ENCODE measurements at places on chromosomes 12 and 14.

GRCh38 chr14:99626041-99626648 lies 18.8 kb upstream of the HHIPL1 start:
- DNase-seq: no peak

- no peak for DNase-seq
Measured at GRCh38 chr12:113040722-113041171, 15.8 kb upstream of the DTX1 start.

DNA sequence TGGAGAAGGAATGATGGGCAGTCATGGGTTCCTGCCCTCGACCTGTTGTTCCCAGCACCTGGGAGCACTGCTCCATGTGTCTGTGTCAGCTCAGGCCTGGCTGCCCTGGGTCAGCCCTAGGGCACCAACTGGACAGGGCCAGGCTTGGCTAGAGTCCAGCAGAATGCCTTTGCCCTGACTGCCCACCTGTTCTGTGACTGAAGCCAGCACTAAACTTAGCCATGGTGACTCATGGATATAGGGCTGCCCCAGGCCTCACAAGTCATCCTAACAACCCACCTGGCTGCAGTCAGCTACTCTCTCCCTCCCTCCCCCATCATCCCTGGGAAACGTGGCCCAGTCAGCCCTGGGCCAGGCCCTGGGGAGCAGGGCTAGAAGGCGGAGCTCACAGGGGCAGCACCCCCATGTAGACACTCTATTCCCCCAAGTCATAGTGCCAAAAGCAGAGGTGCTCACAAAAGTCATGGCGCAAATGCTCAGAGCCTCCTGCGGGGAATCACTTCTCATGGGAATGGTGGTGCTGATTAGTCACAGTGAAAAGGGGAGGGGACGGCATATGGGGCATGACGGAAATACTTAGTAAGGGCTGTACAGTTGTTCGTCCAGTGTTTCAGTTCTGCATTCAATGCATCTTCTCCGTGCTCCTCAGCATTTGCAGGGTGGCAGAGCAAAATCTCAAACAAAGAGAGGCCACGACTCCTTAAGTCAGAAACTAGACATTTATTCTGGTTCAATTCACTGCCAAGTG lies 52.0 kb upstream of the NTF3 start:
- DNase-seq: no peak

DNA sequence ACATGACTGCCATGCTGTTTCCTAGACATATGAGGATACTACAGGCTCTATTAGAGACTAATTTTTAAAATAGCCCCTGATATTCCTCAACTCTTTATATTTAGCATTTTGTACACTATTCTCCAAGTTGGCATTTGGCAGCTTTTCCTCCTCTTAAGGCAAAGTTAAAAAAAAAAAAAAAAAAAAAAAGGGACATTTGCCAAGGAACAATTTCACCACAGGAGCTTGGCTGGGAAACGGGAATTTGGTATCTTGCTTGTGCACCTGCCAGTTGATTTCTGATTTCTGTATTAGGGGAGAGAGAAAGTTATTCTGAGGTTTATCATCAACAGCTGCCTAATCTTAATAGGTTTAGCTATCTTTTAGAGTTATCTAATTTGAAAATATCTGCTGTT lies 87.2 kb downstream of the CAND1 start:
- no peak for DNase-seq

DNA sequence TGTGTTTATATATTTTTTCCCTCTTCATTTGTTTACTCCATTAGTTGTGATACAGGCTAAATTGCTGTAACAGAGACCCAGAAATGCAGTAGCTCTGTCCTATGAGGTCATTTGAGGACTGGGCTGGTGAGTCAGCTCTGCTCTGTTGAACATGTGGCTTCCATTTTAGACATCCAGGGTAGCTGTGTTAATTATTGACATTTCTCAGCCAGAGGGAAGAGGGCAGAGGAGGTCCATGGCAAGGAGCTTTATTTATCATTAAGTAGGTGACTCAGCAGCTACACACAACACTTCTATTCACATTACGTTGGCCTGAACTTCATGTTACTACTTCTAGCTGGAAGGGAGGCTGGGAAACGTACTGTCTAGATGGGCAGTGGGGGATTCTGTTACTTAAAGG lies 85.4 kb downstream of the PTCSC3 start:
- no peak for DNase-seq

- DNase-seq: no peak
Measured at GRCh38 chr12:7091171-7091570, 1.1 kb downstream of the C1R start.

DNA sequence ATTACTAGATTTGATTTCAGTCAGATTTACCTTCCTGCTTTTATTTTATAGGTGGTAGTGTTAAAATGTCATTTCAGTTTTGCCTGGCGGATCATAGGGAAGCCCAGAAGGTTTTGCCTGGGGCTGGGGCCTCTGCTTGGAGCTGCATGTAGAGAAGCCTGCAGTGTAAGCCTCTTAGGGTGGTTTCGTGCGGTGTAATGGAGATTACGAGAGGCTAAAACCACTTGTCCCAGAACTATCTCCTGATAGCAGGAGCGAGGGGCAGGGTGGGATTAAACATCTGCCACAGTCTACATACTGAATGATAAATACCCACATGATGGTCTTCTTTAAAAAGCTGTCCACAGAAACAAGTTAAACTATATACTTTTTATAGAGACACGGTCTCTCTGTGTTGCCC lies 35.0 kb upstream of the DICER1 start:
- DNase-seq: no peak

- DNase-seq: peak; percentile 57
Measured at GRCh38 chr14:101820283-101820798, 58.8 kb downstream of the PPP2R5C start.

GRCh38 chr12:121795034-121795968 lies 1.8 kb upstream of the RHOF start:
- peak; percentile 87 for DNase-seq

- DNase-seq: no peak
Measured at GRCh38 chr12:91629440-91629839, 446.8 kb upstream of the DCN start.

All from activated CD4-positive, alpha-beta memory T cell treated with anti-CD3 and anti-CD28 coated beads, Interleukin-2, amount 10 ng/mL, durations not matched to agents 7 days and 5 days (primary cell).